Activated CD4-positive, CD25-positive, alpha-beta regulatory T cell treated with anti-CD3 and anti-CD28 coated beads, Interleukin-2, amount 50 U/mL, for 24 hours (primary cell): ENCODE measurements at places on chromosomes 6 and 20.

GRCh38 chr6:118218156-118218555, 311.1 kb downstream of the SLC35F1 start:
- no peak for ATAC-seq

DNA sequence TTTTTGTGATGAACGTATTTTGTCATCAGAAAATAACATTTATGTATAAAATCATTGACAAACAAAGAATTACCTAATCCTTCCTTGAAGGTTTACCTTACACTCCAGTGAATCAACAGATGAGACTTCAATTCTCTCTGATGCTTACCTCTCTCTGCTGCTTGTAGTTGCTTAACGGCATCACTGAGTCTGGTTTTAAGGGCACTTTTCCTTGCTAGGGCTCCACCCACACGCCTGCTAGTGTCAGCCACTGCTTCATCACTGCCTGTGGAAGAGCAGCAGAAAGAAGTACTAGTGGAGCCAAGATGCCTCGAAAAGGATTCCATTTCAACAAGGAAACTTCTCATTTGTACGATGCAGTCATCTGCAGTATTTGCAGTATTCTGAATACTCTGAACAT, 63.0 kb downstream of the FAM229B start:
- no peak for ATAC-seq

DNA sequence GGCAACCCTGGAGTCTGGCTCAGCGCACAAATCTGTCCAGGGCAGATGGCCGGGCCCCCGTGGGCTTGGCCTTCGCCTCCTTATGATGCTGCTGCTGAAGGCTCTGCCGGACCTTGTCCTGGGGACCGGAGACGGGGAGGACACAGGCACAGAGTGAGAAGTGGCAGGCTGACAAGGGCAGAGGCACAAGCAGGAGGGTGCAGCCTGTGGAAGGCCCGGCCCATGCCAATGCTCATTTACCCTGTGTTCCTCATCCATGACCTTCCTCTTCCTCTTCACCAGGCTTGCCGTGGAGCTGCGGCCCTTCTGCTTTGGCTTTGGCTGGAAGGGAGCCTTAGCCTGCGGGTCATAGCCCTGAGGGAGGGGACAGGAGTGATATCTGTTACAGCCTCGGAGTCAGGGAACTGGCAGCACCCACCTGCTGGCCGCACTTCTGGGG, 2.4 kb downstream of the B3GALT4 start:
- no peak for ATAC-seq

DNA sequence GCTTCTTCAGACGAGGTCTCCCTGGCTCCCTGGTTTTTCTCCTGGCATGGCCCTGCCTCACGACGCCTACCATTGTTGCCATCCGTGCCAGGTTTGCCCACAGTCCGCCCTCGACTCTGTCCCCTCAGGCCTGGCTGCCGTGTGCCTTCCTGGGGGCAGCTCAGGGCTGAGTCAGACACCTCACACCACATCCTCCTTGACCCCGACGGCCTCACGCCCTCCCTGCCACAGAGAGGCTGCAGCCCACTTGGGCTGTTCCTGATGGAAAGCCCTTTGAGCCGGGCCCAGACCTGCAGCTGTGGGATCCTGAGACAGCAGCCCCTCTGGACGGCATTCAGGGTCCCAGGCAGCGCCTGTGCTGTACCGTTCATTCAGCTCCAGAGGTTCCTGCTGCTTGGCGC, 108.3 kb downstream of the PSMB1 start:
- no peak for ATAC-seq

DNA sequence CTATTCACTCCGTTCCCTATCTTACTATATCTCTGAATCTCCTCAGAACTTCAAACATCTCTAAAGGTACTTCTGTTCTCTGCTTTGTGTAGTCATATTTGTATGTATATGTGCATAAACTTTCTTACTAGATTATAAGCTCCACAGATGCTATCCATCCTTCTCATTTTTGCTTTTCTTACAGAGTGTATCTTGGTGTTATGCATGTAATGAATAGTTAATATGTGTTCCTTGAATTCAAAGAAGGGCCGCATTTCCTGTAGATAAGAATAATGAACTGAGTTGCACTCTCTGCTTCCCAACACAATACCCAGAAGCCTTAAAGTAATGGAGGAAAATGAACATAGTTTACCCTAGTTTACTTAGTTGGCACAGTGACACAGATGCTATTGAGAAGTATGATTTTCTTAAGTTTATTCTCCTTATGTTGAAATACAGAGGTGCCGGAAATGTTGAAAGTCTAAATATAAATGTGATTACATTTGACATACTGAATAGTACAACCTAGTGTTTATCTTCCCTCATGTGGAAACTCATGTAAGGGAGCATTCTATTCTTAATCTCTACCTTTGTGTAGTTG, 6.0 kb downstream of the NUS1 start:
- ATAC-seq, result no peak

GRCh38 chr6:36126121-36126520, 4.2 kb upstream of the MAPK13 start:
- no peak for ATAC-seq

GRCh38 chr6:170106906-170107525, 183.9 kb downstream of the DLL1 start:
- no peak for ATAC-seq

GRCh38 chr6:15131651-15132061, 114.2 kb upstream of the JARID2 start:
- ATAC-seq, result no peak

GRCh38 chr6:5989141-5989723, 17.5 kb downstream of the NRN1 start:
- no peak for ATAC-seq

DNA sequence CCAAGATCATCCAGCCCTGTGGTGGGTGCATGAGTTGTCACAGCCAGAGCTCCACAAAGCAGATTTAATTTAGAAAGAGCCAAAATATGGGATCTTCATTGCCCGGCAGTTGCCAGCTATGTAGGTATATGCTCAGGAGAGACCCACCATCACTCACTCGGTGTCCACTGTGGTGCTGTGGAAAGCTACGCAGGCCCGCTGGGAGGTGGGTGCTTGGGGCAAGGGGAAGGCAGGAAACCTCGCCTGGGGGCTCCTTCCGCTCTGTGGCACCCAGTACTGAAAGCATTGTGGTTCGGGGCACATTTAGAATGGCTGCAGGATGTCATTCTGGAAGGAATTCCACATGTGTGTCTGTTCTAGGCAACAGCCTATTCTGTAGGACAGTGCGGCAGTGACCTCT, 259.9 kb downstream of the TAF4 start:
- ATAC-seq, result no peak

DNA sequence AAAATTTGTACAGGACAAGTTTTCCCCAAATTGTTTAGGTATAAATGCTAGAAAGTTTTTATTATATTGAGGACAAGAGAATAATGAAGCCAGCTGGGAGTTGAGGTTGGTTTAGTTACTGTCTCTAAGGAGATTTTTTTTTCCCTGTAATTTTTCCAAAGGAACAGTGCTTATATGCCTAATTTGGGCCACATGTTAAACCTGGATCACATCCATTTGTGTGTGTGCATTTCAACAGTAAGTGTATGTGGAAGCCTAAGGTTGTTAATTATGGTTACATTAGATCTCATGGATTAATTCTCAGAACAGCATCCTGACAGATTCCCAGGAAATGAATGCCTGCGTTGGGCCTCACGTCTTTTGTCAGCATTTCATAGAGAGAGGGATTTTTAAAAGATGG, 4.5 kb downstream of the IGF2R start:
- no peak for ATAC-seq

DNA sequence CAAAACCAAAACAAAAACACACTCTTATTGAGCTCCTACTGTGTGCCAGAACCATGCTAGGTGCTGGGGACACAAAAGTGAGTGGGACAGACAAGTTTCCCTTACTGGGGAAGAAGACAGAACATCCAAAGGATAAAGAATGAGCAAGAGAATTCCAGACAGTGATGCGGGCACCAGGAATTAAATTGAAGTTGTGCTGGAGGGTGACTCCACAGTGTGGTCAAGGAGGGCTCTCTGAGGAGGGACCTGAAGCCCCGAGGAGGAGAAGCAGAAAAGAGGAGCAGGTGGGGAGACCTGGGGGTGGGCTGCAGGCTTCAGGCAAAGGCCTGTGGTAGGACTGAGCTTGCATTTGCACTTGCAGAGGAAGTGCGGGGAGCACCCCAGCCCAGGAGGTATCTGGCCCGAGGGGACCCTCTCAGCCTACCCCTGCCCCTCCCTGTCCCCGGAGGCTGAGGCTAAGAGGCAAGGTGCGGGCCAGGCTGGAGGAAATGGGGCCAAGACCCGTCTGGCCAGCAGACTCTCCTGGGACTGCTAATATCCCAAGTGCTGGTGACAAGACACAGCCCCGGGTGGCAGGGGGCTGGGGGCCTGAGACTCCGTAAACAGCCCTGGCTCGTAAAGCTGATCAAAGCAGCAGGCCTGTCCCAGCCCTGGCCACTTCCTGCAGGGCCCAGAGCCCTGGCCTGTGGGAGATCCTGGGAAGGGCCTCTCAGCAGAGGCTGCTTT, 57.1 kb downstream of the SNAI1 start:
- ATAC-seq, result no peak

- ATAC-seq, result no peak
These were observed 21.6 kb downstream of the ALDH8A1 start for GRCh38 chr6:134928151-134928900.

DNA sequence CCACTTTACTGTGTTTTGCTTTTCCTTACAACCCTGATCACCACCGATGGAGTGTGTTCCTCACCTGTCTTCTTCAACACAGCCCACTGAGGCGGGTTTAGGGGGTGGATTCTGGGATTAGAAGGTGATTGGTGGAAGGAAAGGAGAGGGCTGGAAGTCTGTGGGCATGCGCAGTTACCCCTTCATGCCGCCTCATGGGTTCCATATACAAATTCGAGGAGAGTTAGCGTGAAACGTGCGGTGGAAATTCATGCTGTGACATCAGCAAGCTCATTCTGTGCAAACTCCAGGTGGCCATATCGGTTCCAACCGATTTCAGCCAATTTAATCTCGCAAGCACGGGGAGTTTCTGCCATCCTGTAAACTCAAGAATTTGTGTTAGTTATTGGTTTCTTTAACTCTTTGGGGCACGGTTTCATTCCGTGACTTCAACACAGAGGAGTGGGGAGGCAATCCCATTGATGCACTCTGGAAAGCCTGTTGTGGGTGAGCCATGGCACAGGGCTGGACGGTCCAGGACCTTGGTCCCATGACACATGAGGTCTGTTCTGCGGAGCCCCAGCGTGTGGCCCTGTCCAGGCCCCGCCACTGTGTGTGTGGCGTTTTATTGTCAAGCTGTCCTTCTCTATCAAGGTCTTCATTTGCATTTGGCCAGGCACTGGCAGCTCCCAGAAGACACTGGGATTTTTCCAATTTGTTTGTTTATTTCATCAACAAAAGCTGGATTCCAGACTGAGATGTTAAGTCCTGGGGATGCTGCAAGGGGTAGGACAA, 482.8 kb upstream of the SULF2 start:
- no peak for ATAC-seq

DNA sequence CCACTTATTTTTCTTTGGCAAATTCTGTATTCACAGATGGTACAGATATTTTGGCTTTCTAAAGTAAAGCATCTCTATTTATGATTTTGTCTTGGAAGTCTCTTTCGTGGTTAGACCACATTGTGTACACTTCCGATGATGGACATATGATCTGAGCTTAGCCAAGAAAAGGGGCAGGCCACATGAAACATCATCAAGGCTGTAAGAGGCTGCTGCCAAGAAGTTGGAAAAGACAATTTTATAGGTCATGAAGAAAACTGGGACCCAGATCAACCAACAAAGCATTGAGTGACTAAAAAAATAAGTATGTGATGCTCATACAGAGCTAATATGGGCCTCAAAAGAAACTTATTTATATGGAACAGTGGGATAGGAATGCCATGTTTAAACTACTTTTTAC, 266.4 kb downstream of the HAO1 start:
- no peak for ATAC-seq

GRCh38 chr20:34363465-34364222, 571 bp downstream of the ITCH start:
- peak; percentile 41 for ATAC-seq

GRCh38 chr20:41100001-41100480, 37.3 kb upstream of the PLCG1 start:
- ATAC-seq, result no peak

GRCh38 chr6:154430481-154430919, 73.9 kb upstream of the IPCEF1 start:
- no peak for ATAC-seq

DNA sequence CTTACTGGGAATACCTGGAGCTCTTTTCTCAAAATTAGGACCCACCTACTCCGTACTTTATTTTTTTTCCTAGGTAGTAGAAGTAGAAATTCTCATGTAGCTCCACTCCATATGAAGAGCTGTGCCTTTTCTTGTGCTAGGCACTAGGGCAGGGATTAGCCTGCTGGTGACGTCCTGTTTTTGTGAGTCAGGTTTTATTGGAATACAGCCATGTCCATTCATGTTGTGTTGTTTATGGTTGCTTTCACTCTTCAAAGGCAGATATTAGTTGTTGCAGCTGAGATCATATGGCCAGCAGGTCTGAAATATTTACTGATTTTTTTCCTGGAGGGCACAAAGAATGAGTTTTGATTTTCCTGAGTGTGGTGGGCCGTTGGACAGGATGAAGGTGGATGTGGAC, 20.5 kb downstream of the XRN2 start:
- ATAC-seq, result no peak

GRCh38 chr6:32622545-32623401, 14.4 kb upstream of the HLA-DQA1 start:
- peak; percentile 85 for ATAC-seq

DNA sequence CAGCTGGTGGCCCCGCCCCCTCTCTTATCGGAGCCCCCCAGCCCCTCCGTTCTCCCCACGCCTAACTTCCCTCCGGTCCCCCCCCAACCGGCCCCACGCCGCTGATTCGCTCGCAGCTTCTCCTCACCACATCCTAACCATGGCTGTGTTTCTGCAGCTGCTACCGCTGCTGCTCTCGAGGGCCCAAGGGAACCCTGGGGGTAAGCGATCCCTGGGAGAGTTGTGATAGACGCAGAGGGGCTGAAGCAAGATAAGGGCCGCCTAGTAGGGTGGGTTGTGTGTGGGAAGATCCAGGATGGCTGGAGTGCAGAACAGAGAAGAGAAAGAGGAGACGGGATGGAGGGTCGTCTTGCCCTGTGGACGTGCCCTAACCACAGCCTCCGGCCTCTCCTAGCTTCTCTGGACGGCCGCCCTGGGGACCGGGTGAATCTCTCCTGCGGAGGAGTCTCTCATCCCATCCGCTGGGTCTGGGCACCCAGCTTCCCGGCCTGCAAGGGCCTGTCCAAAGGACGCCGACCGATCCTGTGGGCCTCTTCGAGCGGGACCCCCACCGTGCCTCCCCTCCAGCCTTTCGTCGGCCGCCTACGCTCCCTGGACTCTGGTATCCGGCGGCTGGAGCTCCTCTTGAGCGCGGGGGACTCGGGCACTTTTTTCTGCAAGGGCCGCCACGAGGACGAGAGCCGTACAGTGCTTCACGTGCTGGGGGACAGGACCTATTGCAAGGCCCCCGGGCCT, at the start of gene MPIG6B:
Gene MPIG6B, plus strand, starts transcription at position 129 of the 735 bp plus-strand sequence. Its CDS starts 11 bp downstream, at position 140.
- no peak for ATAC-seq

DNA sequence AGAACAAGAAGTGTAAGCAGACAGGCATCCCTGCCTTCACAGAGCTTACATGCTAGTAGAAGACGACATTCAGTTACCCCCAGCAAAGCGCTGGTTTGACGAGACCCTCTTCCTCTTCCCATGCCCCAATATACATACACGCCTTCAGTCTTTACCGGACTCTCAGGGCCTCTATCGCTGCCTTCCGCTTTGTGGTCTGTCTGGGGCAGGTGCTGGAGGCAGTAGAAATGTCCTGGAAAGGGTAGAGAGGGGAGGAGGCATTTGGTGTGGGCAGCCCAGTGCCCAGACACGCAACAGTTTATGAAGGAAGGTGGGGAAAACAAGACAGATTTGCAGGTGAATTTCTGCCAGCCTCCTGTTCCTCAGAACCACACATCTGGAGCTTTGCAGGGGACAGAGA, 6.0 kb downstream of the SMPD2 start:
- ATAC-seq, result no peak

- ATAC-seq, result peak; percentile 58
These were observed 34.1 kb upstream of the HLA-DQB1 start for GRCh38 chr6:32700391-32701040.
